GM12878 (cell line): ENCODE measurements at places on chromosomes 13 and 19.

GRCh38 chr13:57531256-57531655 is 100.3 kb upstream of the PCDH17 start:
- no peak for DNase-seq

DNA sequence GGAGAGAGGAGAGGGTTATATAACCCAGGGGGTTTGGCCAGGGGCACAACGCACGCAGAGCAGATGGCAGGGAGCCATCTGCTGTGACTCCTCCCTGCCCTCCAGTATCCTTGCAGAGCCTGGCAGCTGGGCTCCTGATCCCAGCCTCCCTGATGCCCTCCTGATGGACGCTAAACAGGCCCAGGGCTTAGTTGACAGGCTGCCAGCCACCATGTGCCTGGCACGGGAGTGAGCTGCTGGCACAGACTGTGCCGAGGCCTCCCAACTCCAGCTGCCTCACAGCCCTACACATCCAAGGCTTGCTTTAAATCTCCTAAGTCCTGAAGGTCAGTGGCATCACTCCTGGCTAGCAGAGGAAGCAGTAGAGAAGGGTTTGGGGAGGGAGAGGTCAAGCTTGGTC is 16.7 kb downstream of the SYDE1 start:
- DNase-seq: no peak

- no peak for DNase-seq
These were observed 20.5 kb upstream of the CNMD start for GRCh38 chr13:52760077-52760476.

- no peak for DNase-seq
These were observed 85.2 kb upstream of the USP29 start for GRCh38 chr19:57034544-57034943.

GRCh38 chr13:96816261-96816660 is 178.0 kb downstream of the OXGR1 start:
- no peak for DNase-seq

- DNase-seq: no peak
These were observed 30.3 kb downstream of the ZNF763 start for GRCh38 chr19:11995174-11995573.

- no peak for DNase-seq
These were observed 19.6 kb downstream of the TFDP1 start for GRCh38 chr13:113604186-113604585.
